ENCODE measurements at places on chromosomes 2 and 18. TPM values are rescaled to one million over a fixed set of nuclear protein-coding genes. Genes with fewer than 3 reads are reported as not detected.

The DSEL gene
- 17.6 TPM for total RNA-seq

The PCARE gene
- 0.09 TPM for total RNA-seq

The NXPH2 gene
- 10.6 TPM for total RNA-seq

The KIF1A gene
- 7.3 TPM for total RNA-seq

The CCDC141 gene
- 76.1 TPM for total RNA-seq

The GALNT14 gene
- total RNA-seq, result 1.5 TPM

The PDCD1 gene
- 0.04 TPM for total RNA-seq

The MAP3K19 gene
- not detected for total RNA-seq

The DSG1 gene
- total RNA-seq, result not detected

The GKN1 gene
- 0.09 TPM for total RNA-seq

The CKAP2L gene
- 5.5 TPM for total RNA-seq

The DOCK10 gene
- total RNA-seq, result 18.3 TPM

The EVA1A gene
- total RNA-seq, result 6.9 TPM

The SERPINB12 gene
- 0.62 TPM for total RNA-seq
